Endothelial cell of umbilical vein (primary cell): ENCODE measurements at places on chromosomes 3 and 15. TPM values are rescaled to one million over a fixed set of nuclear protein-coding genes. Genes with fewer than 3 reads are reported as not detected.

DNA sequence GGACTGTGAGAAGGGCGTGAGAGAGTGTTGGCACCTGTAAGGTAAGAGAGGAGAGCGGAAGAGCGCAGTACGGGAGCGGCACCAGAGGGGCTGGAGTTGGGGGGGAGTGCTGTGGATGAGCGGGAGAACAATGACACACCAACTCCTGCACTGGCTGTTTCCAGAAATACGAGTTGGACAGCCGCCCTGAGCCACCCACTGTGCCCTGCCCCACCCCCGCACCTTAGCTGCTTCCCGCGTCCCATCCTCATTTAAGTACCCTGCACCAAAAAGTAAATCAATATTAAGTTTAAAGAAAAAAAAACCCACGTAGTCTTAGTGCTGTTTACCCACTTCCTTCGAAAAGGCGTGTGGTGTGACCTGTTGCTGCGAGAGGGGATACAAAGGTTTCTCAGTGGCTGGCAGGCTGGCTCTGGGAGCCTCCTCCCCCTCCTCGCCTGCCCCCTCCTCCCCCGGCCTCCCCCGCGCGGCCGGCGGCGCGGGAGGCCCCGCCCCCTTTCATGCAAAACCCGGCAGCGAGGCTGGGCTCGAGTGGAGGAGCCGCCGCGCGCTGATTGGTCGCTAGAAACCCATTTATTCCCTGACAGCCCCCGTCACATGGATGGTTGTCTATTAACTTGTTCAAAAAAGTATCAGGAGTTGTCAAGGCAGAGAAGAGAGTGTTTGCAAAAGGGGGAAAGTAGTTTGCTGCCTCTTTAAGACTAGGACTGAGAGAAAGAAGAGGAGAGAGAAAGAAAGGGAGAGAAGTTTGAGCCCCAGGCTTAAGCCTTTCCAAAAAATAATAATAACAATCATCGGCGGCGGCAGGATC, at the start of gene SOX2:
TSS of gene SOX2 (plus strand) at position 601 of the 811 bp plus-strand sequence. CDS start 436 bp downstream, outside the sequence.
- peak; percentile 87 for DNase-seq

The TM4SF4 gene
- not detected in 2 replicates for polyA plus RNA-seq

The KBTBD12 gene
- not detected in 2 replicates for polyA plus RNA-seq

DNA sequence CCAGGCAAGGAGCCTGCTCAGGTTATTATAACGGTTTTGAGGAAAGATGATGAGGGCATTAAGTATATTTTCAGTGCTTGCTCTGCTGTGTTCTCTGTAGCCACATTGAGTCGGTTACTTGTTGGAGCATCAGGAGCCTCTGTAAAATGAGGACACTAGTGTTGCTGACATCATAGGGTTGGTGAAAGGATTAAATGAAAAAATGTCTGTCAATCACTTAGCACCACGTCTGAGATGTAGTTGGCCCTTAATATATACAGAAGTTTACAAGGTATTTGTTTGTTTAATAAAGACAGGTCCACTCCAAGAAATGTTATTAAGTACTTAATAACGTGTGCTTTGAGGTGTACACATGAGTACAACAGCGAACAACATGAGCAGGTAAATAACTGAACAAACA, 735 bp upstream of the SLC25A26 start:
- peak; percentile 24 for DNase-seq

DNA sequence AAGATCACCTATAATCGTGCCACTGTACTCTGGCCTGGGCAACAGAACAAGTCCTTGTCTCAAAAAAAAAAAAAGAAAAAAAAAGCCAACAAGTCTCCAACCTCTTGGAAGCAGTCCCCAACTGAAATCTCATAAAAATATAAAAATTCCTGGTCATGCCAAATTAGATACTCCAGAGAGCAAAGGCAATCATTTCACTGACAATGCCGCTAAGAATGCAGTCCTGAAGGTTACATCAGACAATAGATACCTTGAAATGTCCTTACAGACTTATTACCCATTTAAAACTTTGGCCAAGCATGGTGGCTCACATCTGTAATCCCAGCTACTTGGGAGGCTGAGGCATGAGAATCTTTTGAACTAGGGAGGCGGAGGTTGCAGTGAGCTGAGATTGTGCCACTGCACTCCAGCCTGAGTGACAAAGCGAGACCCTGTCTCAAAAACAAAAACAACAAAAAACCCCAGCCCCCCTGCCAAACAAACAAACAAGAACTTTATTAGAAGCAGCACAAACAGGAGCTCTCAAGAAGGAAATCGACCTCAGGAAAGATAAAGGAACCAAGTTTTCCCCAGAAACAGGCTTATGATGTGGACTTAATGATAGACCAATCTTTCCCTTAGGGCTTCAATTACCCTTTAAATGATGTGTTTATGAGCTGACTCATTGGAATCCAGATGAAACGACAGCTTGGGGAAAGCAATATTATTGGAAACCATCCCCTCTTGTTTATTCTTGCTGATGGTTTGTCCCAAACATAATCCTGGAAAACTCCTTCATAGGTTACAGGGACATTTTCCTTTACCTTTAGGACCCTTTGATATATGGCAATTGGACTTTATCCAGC, 53.1 kb upstream of the XCR1 start:
- DNase-seq = no peak

GRCh38 chr3:141482245-141482922, 4.4 kb upstream of the RASA2 start:
- peak; percentile 79 for DNase-seq

DNA sequence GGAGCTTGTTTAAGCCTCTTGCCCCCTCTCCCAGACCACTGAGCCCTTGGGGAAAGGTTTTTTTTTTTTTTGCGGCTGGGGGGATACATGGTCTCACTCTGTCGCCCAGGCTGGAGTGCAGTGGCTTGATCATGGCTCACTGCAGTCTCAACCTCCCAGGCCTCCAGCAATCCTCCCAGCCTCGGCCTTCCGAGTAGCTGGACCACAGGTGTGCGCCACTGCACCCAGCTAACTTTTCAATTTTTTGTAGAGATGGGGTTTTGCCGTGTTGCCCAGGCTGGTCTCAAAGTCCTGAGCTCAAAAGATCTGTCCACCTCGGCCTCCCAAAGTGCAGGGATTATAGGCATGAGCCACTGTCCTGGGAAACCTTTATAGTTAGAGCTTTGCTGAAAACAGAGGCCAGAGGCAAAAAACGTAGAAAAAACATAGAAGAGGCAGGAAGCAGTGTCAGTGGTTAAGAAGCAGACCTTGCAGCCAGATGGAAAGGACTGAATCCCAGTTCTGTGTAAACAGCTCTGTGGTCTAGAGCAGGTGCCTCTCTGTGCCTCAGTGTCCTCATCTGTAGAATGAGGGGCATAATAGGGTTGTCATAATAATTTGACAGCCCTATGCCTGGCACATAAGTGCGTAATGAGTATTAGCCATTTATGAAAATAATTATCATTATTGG, 33.1 kb downstream of the CMTM7 start:
- peak; percentile 37 for DNase-seq

DNA sequence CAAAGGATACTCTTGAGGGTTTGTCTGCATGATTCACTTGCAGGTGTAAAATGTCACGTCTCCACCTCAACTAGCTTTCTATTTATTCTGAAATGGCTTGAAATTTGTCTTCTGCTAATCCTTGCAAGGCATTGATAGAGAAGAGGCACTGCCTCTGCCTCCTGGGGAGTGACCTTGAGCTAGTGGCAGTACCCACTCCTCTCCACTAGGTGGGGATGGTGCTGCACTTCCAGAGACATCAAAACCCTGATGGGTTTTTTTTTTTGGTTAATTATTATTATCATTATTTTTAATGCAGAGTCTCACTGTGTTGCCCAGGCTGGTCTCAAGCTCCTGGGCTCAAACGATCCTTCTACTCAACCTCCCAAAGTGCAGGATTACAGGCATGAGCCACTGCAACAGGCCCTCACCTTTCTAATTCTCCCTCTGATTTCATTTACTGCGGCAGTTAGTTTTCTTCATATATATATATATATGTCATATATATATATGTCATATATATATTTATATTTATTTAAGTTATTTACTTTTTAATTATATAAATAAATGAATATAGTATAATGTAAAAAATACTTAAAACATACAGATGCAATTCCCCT, 117.6 kb upstream of the EIF1B start:
- peak; percentile 63 for DNase-seq

The LSM3 gene
- polyA plus RNA-seq = 2.5 and 4.4 TPM in 2 replicates
